GM18507 (cell line): ENCODE measurements at places on chromosomes 4 and X.

GRCh38 chr4:161101881-161102280 lies 1061.9 kb downstream of the FSTL5 start:
- DNase-seq = no peak

GRCh38 chr4:137471895-137472294 lies 60.4 kb downstream of the PCDH18 start:
- no peak for DNase-seq

- DNase-seq = no peak
These were observed 12.2 kb upstream of the CDK16 start for GRCh38 chrX:47206316-47206715.

DNA sequence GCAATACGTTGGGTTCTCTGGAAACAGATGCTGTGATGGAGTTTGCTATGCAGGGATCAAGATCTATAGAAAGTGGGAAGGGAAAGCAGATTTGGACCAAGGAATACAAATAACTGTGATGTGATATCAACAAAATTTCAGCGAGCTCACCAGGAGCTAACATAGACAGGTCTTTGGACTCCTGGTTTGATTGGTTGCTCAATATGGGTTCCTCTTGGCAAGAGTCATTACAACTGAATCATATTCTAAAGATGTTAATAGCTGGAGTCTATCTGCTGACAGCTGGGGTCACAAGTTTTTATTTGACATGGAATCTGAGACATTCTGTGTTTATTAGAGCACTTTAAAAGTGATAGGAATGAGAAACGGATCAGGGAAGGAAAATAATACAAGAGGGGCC lies 637.6 kb upstream of the GNPDA2 start:
- DNase-seq = no peak

DNA sequence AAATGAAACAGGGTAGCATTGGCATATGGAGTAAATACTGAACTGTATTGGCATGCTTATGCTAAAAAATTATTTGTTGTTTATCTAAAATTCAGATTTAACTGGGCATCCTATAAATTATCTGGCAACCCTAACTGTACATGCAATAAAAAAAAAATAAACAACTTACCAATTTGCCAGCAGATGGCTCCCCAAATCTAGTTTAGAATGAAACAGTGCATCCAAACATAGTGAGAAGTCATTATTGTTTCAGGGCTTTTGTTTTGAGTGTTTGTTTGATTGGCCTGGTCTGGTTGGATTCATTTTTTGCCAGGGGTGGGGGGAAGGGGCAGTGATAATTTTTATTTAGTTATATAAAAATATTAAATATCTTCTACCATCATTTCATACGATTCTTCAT lies 12.8 kb upstream of the NSUN7 start:
- peak; percentile 26 for DNase-seq

DNA sequence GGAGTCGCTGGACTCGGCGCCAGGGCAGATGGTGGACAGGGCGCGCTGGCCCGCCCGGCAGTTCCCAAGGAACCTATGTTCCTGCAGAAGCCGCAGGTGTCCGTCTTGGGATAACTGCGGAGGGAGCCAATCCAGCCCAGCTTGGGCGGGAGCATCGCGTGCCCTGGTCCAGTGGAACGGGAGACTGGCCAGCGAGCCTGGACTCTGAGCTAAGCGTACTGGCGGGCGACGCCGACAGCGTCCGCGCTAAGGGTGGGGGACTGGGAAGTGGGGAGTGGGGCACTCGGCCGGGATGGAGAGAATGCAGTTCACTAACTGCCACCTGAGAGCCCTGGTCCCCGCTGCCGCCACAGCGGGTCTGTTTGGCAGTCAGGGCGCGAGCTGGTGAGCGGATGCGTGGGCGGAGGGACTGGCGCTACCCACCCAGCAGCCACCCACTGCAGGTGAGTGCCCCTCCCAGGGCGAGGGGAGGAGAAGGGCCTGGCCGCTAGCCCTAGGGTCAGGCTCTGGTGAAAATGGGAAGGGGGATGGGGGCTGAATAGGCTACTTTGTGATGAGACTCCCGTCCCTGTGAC lies 1.3 kb upstream of the MAMLD1 start:
- DNase-seq = no peak

DNA sequence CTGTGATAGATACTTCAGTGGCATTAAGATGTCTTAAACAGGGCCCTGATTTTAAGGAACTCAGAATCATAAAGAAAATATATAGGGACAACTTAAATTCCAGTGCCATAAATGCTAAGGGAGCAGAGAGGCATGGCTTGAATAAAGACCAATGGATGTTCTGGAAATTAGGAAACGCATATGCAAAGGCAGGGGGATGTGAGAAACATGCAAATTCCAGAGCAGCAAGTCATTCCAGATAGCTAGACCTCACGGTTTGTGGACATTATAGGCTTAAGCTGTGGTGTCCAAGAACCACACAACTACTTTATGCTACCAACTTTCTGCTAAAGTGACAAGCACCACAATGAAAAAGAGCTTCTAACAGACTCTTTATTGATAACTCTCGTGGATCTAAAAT lies 132.6 kb upstream of the ANK2 start:
- no peak for DNase-seq

- DNase-seq = no peak
These were observed 44.0 kb upstream of the USP38 start for GRCh38 chr4:143140696-143141095.

GRCh38 chr4:177041356-177041755 lies 248.6 kb upstream of the VEGFC start:
- no peak for DNase-seq

DNA sequence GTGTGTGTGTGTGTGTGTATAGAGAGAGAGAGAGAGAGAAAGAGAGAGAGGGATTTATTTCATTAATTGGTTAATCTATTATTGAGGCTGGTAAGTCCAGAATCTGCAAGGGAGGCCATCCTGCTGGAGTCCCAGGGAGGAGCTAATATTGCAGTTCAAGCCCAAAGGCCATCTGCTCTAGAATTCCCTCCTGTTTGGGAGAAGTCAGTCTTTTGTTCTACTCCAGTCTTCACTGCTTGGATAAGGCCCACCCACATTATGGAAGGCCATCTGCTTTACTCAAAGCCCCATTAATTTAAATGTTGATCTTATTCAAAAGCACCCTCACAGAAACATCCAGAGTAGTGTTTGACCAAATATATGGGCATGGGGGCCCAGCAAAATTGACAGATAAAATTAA lies 317.5 kb upstream of the RASGEF1B start:
- no peak for DNase-seq

GRCh38 chrX:150060406-150060805 lies 122.1 kb upstream of the EOLA2 start:
- no peak for DNase-seq

DNA sequence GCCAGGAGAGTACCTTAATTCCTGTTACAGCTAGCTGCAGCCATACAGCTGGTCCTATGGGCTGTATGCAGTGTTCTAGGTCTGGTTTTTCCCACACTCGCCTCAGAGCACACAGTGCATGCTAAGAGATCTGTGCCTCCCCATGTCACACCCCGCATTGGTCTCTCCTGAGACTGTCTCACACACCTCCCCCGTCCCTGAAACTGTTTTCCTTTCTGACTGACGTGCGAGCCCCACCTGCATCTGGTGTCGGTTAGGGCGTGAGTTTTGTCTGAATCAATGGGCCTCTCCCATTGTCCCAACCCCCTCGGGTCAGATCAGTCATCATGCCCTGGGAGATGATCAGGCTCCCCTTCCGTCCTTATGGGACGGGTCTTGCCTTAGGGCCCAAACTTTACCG lies 3.4 kb upstream of the UGT8 start:
- DNase-seq = no peak

- no peak for DNase-seq
These were observed 56.2 kb downstream of the CD99L2 start for GRCh38 chrX:150842198-150842685.

DNA sequence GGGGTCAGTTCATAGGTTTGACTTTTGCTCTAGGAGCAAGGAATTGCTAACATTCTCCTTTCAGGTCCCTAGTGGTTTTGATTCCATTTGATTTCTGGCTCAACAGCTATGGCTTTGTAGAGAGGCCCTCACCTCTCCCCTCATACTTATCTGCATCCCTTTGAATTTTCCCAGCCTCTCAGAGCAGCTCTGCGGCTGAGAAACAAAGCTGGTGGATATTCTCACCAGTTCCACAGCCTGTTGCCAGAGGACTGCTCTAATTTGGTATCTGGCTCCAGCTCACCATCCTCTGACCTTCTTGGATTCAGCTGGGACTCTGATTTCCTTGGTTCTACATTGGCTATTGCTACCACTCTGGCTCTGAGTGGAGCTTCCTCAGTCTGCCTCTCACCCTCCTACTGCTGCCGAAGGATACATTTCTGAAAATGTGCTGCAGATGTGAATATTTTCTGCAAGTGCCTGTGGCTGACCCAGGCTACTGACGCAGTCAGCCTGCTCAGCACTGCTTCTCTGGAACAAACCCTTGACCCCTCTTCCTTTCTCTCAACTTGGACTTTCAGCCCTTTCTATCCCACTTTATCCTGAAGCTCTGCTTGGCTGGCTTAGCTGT lies 110.9 kb upstream of the ENPEP start:
- DNase-seq = no peak

- no peak for DNase-seq
These were observed 35.7 kb upstream of the APLN start for GRCh38 chrX:129690435-129690834.

DNA sequence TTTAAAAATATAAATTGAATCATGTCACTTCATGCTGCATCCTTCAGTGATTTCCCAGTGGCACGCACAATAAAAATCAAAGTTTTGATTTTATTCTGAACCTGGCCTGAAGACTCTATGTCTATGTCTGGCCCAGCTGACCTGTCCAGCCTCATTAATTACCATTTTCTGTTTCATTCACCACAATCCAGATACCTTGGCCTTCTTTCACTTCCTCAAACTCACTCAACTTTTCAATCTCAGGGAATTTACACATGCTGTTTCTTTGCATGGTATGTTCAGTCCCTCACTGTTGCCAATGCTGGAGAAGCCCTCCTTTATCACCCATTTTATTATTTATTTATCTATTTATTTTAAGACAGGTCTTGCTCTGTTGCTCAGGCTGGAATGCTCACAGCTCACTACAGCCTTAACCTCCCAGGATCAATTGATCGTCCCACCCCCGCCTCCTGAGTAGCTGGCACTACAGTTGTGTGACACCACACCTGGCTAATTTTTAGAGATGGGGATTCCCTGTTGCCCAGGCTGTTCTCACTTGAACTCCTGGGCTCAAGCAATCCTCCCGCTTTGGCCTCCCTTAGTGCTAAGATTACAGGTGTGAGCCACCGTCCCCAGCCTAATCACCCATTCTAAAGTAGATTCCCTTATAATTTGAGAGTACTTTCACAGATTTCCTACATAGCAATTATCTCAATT lies 43.1 kb downstream of the ZGRF1 start:
- no peak for DNase-seq
